ENCODE measurements at places on chromosomes 12 and 14. TPM values are rescaled to one million over a fixed set of nuclear protein-coding genes. Genes with fewer than 3 reads are reported as not detected.

- no peaks in the 10 kb centered on the region for H3K36me3 ChIP-seq
- no peak overlapping the region for H3K27ac ChIP-seq
- H3K4me3 ChIP-seq = no peak overlapping the region
- peaks cover 5% of the 10 kb centered on the region for H3K4me1 ChIP-seq
- DNase-seq = no peak
- H3K27me3 ChIP-seq = no peaks in the 10 kb centered on the region
Observed at GRCh38 chr12:11970155-11970520, 100.6 kb upstream of the BCL2L14 start.

DNA sequence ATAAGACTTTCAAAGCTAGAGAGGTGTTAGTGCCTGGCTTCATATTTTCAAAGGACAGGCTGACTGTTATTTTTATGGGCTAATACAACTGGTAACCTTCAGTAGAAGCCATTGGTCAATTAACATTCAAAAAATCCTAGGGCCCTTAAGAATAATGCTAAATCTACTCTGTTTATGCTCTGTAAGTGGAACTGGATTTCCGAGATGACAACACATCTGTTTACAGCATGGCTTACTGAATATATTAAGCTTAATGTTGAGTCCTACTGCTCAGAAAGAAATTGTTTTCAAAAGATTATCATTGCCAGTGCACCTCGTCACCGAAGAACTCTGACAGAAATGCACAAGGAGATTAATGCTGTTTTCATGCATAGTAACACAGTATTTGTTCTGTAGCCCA lies 239.9 kb downstream of the TMTC2 start:
- H3K27me3 ChIP-seq = no peaks in the 10 kb centered on the region
- no peaks in the 10 kb centered on the region for H3K36me3 ChIP-seq
- no peak overlapping the region for H3K4me3 ChIP-seq
- no peaks in the 10 kb centered on the region for H3K4me1 ChIP-seq
- DNase-seq = no peak

GRCh38 chr12:112091563-112091962 lies 17.0 kb downstream of the NAA25 start:
- peaks cover 44% of the 10 kb centered on the region for H3K36me3 ChIP-seq
- no peak overlapping the region for H3K4me3 ChIP-seq
- no peaks in the 10 kb centered on the region for H3K27me3 ChIP-seq
- H3K27ac ChIP-seq = no peak overlapping the region

DNA sequence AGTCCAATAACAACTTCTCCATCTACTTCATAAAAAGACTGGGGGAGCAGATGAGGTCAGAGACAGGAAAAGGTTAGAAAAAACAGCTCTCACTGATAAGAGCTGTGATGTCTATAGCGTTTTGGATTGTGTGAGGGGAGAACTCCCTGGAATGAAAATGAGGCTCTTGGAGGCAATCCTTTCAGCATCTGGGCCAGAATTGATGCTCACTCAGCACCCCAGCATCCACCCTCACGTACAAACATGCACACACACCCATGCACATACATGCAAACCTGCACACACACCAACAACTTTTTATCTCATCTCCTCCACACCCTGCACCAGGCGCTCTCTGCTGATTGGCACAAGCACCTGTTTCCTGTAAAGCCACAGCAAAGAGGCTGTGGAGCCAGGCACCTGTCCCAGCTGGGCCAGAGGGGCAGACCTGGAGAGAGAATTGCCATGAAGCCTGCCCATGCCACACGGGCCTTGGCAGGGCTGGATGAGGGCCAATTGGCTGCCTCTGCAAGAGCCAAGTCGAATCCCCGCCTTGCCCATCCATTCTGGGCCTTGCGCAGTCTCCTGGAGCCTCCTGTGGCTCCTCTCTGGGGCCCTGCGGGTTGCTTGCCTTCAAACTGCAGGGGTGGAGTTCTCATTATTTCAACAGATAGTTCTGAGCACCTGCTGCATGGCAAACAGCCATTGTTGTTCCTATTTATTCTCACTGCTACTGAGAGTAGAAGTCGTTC lies 53.1 kb downstream of the SYNE3 start:
- no peak for DNase-seq
- no peak overlapping the region for H3K27ac ChIP-seq
- H3K27me3 ChIP-seq = no peaks in the 10 kb centered on the region
- H3K36me3 ChIP-seq = peaks cover 30% of the 10 kb centered on the region
- H3K4me3 ChIP-seq = no peak overlapping the region

DNA sequence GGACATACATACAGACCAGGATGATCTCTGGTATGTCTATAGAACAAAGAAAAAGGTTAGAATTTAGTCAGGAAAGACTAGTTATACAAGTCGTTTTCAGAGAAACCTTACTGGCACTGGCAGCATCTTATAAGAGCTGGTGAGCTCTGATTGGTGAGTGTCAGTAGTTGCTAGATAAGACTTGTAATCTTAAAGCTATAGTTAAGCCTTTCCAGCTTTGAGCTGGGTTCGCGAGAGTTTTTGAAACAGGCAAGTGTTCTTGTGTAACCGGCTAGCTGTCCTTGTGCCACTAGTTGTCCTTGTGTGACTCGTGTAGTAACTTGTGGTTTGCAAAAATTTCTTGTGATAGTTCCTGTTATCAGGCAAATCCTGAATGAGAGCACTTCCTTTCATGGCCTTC lies 740.9 kb downstream of the GALC start:
- H3K36me3 ChIP-seq = no peaks in the 10 kb centered on the region
- no peak overlapping the region for H3K4me3 ChIP-seq
- no peaks in the 10 kb centered on the region for H3K27me3 ChIP-seq

DNA sequence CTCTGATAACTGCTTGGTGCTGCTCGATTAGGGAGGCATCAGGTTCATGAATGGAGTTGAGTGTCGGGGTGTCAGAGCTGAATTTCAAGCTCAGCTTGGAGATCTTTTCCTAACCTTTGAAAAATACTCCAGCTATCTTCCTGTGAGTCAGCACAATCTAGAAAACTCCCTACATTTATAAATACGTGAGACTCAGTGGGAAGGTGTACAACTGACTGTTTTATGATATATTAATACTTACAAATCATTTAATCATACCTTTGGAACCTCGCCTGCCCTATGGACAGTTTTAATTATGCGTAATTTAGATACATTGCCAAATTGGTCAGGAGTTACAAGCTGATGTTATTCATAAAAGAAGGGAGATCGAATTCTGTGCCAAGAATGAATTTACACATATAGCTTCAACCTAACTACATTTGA lies 961 bp downstream of the CMAS start:
- peak overlapping the region; percentile 93 for H3K27ac ChIP-seq
- H3K4me1 ChIP-seq = peaks cover 41% of the 10 kb centered on the region
- H3K27me3 ChIP-seq = no peaks in the 10 kb centered on the region

- no peak overlapping the region for H3K4me3 ChIP-seq
- H3K27me3 ChIP-seq = no peaks in the 10 kb centered on the region
- no peaks in the 10 kb centered on the region for H3K4me1 ChIP-seq
- peaks cover 23% of the 10 kb centered on the region for H3K36me3 ChIP-seq
- no peak overlapping the region for H3K27ac ChIP-seq
Observed at GRCh38 chr12:76486011-76486410, 73.6 kb downstream of the OSBPL8 start.

GPR132 gene
- 0.96 TPM for total RNA-seq

PLD4 gene
- 0.16 TPM for total RNA-seq

- H3K4me3 ChIP-seq = no peak overlapping the region
- no peak for DNase-seq
- peaks cover 9% of the 10 kb centered on the region for H3K4me1 ChIP-seq
- no peak overlapping the region for H3K27ac ChIP-seq
- no peaks in the 10 kb centered on the region for H3K27me3 ChIP-seq
Observed at GRCh38 chr12:48767047-48767446, 21.8 kb downstream of the ADCY6 start.

- peak; percentile 14 for DNase-seq
- peaks cover 13% of the 10 kb centered on the region for H3K4me1 ChIP-seq
- no peaks in the 10 kb centered on the region for H3K36me3 ChIP-seq
- no peak overlapping the region for H3K4me3 ChIP-seq
- H3K27ac ChIP-seq = no peak overlapping the region
- peaks cover 53% of the 10 kb centered on the region for H3K27me3 ChIP-seq
Observed at GRCh38 chr12:52311285-52311648, 9.9 kb downstream of the KRT83 start.

DNA sequence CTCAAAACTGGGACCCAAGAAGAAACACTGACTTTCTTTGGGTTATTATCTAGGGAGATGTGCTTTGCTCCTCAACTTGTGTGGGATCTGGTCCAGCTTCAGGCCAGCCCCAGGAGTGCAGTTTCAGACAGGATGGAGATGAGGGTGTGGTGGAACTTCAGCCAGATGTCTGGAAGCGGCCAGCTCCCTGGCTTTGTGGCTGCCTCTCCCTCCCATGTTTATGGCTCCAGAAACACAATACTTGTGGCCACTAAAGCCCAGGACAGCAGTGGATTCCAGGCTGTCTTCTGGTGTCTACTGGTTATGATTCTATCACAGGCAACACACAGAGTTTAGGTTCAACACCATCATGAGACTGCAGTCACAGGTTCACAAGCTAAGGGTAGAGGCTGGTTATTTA lies 44.2 kb upstream of the EMP1 start:
- no peaks in the 10 kb centered on the region for H3K36me3 ChIP-seq
- H3K27ac ChIP-seq = no peak overlapping the region
- H3K27me3 ChIP-seq = no peaks in the 10 kb centered on the region
- DNase-seq = no peak

DNA sequence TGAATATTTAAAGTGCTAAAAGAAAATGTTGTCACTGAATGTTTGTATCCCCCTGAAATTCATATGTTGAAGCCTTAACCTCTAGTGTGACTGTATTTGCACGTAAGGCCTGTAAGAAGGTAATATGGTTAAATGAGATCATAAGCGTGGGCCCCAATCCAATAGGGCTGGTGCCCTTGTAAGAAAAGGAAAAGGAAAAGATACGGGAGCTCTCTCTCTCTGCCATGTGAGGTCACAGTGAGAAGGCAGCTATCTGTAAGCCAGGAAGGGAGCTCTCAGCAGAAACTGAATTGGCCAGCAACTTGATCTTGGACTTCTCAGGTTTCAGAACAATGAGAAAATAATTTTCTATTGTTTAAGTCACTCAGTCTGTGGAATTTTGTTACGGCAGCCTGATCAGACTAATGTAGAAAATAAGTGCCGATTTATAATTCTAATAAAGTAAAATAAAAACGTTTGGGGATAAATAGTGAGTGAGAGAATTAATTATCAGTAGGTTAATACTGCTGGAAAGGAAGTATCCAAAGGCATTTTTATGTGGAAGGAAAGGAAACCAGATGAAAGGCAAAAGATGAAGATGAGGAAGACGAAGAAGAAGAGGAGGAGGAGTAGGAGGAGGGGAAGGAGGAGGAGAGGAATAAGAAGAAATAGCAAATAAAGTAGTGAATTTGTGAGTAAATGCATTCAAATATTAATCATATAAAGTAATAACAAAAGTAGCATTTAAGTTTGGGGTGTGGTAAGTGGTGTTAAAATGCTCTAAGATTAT lies 188.5 kb upstream of the KRR1 start:
- H3K27ac ChIP-seq = no peak overlapping the region
- no peak overlapping the region for H3K4me3 ChIP-seq
- H3K36me3 ChIP-seq = no peaks in the 10 kb centered on the region
- no peaks in the 10 kb centered on the region for H3K27me3 ChIP-seq
- no peak for DNase-seq

KRT80 gene
- 174 TPM for total RNA-seq

EML5 gene
- total RNA-seq = 1.8 TPM

DNA sequence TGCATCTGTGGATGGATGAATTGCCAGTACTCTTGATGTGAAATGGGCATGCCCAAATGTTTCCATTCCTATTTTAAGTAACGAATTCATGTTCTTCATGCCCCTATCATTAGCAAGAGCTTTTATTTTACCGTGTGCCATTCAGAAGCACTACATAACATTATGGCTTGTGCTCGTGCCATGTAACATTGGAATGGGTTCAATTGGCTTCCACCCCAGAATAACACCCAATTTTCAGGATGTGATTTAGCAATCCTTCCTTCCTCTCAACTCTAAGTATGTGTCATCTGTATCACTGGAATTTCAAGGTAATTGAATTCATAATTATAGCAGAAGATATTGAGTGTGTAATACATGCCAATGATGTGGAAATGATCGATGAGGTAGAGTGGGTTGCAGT lies 145.8 kb upstream of the TMPO start:
- no peaks in the 10 kb centered on the region for H3K27me3 ChIP-seq
- H3K36me3 ChIP-seq = no peaks in the 10 kb centered on the region
- no peak overlapping the region for H3K4me3 ChIP-seq
- no peaks in the 10 kb centered on the region for H3K4me1 ChIP-seq
- DNase-seq = no peak

DNA sequence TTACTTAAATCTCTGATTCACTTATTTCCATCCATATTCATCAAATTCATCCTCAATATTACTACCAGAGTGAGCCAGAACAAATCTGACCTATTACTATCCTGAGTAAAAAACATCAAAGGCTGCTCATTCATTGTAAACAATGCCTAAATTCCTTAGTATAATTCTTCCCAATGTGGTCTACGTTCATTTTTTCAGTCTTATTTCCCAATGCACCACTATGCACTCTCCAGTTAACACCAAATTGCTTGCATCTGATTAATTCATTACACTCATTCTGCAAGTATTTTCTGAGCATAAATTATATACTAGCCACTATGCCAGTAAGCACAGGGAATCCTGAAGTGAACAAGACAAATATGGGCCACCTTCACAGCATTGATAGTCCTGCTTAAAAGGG lies 110.0 kb downstream of the EPS8 start:
- H3K27me3 ChIP-seq = no peaks in the 10 kb centered on the region
- no peak overlapping the region for H3K4me3 ChIP-seq
- H3K27ac ChIP-seq = no peak overlapping the region

DNA sequence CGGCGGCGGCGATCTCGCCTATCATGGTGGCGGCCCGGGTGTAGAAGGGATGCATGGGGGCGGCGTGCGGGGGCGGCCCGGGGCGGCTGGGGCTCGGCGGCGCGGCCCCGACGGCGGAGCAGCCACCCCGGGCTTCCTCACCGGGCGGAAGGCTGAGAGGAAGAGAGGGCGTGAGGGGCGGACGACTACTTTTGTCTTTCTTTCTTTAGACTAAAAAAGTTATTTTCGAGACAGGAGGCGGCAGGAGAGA lies 240 bp downstream of the BTG1 start:
- H3K4me1 ChIP-seq = peaks cover 16% of the 10 kb centered on the region
- H3K27ac ChIP-seq = peak overlapping the region; percentile 93
- peak overlapping the region; percentile 83 for H3K4me3 ChIP-seq
- no peak for DNase-seq

- peaks cover 12% of the 10 kb centered on the region for H3K27me3 ChIP-seq
- H3K27ac ChIP-seq = no peak overlapping the region
- DNase-seq = no peak
- no peaks in the 10 kb centered on the region for H3K36me3 ChIP-seq
- H3K4me1 ChIP-seq = no peaks in the 10 kb centered on the region
Observed at GRCh38 chr12:52570511-52570910, 3.1 kb downstream of the KRT74 start.

Data from suprapubic skin (tissue), 4 donors.